Retina (tissue), 1 donor: ENCODE measurements at places on chromosomes 2 and 18.

GRCh38 chr2:220736778-220737177, 835.3 kb downstream of the EPHA4 start:
- DNase-seq: no peak

DNA sequence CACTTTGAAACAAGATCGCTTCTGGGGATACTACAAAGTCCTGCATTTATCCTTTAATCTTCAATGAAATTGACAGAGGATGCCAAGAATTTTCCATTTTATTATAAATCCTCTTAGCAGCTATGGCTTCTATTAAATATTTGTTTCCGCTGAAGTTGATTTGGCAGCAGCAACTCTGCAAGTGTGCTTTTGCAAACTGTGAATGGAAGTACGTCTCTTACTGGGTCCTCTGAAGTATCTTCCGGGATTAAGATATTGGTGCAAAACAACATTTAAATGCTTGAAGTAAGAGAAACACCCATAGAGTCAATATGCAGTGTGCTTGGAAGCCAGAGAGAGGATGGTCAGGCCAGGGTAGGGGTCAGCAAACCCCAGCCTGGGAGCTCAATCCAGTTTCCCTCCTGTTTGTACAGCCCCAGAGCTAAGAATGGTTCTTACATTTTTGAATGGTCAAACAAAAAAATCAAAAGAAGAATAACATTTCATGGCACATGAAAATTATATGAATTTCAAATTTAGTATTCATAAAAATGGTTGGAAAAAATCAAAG, 13.6 kb downstream of the CCDC68 start:
- no peak for DNase-seq

- no peak for DNase-seq
Measured at GRCh38 chr2:230677201-230677946, 35.3 kb upstream of the CAB39 start.

DNA sequence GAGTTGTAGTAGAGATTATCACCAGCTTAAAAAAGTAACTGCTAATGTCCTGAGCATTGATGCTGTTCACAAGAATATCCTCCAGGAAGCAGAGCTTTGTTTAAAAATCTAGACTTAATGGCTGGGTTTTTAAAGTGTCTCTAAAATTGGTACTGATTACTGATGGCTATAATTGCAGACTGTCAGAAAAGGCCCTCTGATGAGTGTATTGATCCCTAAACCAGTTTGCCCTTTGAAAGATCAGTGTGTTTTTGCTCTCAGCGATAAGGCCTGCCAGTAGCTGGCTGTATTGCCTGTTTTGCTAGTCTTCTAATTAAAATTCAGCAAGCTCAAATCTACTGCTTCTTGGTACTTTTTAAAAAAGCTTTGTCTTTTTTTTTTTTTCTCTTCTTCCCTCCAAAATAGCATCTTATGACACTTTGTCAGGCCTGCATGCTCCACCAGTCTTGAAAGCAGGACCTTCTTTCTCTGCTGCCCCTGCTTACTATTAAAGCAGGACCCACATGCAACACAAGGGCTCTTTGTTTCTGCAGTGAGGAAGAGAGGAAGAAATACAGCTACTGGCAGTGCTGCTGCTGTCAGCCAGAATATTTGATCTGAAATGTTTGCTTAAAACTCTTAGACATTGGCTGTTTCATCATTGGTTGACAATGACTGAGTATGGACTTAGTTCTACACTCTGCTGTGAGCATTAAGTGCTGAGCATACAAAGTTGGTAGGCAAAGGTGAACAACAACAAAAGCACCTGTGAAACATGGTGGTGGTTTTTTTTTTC, 1.8 kb downstream of the SEC11C start:
- peak; percentile 47 for DNase-seq

DNA sequence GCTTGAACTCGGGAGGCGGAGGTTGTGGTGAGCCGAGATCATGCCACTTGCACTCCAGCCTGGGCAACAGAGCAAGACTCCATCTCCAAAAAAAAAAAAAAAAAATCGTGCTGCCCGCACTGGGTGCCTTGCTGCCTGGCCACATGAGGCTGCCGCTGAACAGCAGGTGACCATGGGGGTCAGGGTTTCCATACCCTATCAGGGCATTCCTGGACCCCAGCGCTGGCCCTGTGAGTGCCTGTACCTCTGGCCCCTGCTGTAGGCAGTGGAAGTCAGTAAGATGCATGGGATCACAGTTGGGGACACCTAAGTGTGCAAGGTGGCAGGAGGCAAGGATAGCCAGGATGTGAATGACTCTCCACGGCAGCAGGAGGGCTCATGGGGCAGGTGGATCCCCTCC, 18.9 kb downstream of the SAG start:
- DNase-seq: no peak

GRCh38 chr18:49100226-49100968, 149.6 kb upstream of the SMAD7 start:
- no peak for DNase-seq

DNA sequence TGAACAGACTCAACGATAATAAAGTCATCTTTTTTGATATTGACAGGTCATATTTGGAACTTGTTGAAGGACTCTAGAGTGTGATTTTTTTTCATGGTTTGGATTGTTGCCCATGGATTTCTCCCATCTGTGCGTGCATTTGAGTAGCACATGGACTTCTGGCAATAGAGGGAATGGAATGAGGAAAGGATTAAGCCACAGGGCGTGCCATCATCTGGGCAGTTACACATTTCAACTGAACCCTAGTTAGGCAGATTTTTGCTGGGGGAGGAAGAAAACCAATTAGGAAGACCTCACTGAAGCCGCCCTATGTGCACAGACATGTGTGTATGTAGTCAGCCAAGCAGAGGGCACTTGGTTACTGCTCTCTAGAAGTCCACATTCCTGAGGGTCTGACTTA, 72.6 kb downstream of the TPGS2 start:
- no peak for DNase-seq

DNA sequence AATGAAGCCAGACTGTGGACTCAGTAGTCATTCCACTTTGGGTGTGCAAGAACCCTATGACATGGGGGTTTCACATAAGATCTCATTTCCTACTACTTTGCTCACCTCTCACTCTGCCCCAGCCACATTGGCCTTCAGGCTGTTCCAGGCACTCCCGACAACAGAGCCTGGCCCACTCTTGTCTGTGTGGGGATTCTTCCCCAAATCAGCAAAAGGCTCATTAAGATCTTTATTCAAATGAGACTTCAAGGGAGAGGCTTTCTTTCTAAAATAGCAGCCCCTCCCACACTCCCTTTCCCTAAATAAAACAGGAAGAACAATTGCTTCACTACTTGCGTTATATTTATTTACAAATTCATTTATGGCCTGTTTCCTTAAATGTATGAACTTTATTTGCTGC, 3.5 kb upstream of the CDC42EP3 start:
- DNase-seq: no peak

DNA sequence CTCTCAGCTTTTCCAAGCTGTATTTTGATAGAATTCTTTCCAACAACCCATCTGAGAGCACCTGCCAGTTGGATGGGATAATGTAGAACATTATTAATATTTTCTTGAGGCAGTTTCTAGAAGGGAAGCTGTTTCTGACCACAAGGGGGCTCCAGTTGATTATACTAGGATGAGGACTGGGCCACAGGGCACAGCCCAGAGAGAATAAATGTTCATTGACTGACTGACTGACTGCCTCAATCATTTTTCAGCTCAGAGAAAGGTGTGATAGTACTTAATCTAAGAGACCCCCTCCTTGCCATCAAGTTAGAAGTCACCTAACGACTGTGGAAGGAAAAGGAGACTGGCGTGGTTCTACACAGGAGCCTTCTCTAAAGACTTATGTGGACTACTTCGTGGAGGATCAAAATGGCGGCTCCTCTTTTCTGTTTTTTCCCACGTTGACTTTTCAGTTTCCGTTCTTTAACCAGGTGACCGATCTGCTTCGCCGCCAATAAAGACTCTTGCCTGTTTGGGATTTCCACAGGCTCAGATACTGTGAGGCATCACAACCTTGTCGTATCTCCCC, 31.9 kb upstream of the CREG2 start:
- DNase-seq: peak; percentile 43

GRCh38 chr2:3785220-3785889, 82.0 kb downstream of the DCDC2C start:
- no peak for DNase-seq

DNA sequence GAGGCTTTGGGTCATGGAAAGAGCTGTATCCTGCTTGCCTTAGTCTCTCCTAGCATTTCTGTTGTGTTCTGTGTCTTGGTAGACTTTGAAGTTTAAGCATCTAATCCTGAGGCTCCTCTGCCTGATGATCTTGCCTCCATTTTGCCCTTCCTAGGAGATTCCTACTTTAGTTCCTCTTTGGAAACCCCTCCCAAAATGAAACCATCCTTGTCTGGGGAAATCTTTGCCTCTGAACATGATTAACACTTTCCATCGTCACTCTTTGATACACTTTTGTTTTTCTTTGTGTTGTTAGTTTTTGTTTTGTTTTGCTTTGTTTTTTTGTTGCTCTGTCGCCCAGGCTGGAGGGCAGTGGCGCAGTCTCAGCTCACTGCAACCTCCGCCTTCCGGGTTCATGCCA, 9.2 kb downstream of the ATG16L1 start:
- no peak for DNase-seq

- no peak for DNase-seq
Measured at GRCh38 chr2:219300022-219300421, 9.2 kb downstream of the PTPRN start.

DNA sequence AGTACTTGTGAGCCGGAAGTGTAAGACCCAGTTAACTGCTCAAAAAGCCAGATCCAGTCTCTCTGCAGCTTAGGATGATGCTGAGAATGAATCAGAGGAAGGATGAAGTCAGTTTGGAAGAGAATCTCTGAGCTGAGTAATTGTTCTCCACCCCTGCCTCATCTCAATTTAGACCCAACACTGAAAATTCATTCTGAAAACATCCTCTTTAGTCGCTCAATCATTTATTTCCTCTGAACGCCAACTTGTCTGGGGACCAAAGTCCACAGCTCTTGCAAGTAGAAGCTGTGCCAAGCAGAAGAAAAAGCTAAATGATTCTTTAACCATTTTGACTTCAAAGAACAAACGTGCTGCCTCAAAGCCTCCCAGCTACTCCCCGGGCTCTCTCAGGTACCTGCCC, 177.1 kb upstream of the KLHL29 start:
- no peak for DNase-seq

- no peak for DNase-seq
Measured at GRCh38 chr18:10537765-10538164, 11.9 kb downstream of the NAPG start.

- DNase-seq: no peak
Measured at GRCh38 chr2:142991295-142991694, 113.8 kb downstream of the KYNU start.

- DNase-seq: no peak
Measured at GRCh38 chr2:174072857-174073256, 107.7 kb upstream of the SP3 start.

DNA sequence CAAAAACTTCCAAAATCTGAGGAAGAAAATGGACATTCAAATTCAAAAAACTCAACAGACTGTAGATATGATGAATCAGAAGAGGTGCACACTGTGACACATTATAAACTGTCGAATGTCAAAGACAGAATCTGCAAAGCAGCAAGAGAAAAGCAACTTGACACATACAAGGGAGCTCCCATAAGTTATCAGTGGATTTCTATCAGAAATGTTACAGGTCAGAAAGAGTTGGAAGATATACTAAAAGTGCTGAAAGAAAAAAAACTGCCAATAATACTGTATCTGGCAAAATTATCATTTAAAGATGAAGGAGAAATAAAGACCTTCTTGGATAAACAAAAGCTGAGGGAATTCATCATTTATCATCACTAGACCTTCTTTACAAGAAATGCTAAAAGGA, 102.7 kb downstream of the CAMKMT start:
- no peak for DNase-seq

GRCh38 chr18:77495982-77496690, 246.5 kb downstream of the GALR1 start:
- DNase-seq: no peak

DNA sequence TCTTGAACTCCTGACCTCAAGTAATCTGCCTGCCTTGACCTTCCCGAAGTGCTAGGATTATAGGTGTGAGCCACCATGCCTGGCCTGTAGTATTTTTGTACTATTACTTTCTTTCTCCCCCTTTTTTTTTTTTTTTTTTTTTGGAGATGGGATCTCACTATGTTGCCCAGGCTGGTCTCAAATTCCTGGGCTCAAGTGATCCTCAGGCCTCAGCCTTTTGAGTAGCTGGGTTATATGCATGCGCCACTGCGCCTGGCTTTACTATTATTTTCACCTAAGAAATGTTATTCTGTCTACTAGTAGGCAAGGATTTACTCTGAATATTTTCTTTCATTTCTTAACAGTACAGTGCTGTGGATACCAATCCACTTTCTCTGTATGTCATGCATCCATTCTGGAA, 17.4 kb upstream of the ADGRF3 start:
- DNase-seq: no peak

DNA sequence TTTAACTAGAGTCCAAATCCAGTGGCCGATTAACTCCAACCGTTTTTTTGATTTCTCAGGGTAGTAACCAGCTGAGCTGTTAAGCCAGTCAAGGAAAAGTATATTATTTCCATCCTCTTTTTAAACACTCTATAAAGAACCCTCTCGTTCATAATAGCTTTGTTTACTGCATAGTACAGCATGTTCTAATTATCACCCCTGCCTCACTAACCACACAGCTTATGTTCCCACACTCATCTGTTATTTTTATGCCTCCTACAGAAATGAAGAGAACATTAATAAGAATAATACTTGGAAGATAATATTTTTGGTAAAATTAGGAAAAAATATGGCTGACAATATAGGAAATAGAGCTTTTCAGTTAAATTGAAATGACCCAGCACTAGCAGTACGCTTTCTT, 2132.8 kb upstream of the CELF4 start:
- DNase-seq: no peak

GRCh38 chr2:96342085-96342484, 6.5 kb downstream of the NCAPH start:
- no peak for DNase-seq

- DNase-seq: no peak
Measured at GRCh38 chr18:29979881-29980280, 1062.7 kb downstream of the DSC3 start.

- no peak for DNase-seq
Measured at GRCh38 chr2:184294831-184295230, 303.5 kb upstream of the ZNF804A start.

DNA sequence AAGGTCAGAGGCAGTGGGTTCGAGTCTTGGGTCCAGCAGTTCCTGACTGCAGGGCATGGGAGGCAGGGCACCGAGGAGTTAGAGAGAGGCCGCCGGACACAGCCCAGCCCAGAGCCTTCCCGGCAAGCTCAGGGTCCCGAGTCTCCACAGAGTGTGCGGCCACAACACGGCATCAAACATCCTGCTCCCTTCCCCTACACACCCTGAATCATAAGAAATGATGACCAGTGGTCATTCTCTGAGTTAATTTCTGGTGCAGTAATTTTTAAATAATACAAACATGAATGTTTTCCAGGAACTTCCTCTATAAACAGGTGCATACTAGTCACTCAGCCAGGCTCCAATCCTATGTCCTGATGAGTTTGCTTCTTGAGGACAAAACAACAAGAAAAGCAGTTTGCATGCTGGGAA, 118.0 kb downstream of the PXDN start:
- DNase-seq: no peak

- DNase-seq: no peak
Measured at GRCh38 chr2:223464071-223464470, 138.1 kb downstream of the SCG2 start.
